ENCODE measurements at places on chromosomes 16 and 17.

GRCh38 chr17:49117587-49118230 is 14.9 kb upstream of the B4GALNT2 start:
- DNase-seq = no peak

DNA sequence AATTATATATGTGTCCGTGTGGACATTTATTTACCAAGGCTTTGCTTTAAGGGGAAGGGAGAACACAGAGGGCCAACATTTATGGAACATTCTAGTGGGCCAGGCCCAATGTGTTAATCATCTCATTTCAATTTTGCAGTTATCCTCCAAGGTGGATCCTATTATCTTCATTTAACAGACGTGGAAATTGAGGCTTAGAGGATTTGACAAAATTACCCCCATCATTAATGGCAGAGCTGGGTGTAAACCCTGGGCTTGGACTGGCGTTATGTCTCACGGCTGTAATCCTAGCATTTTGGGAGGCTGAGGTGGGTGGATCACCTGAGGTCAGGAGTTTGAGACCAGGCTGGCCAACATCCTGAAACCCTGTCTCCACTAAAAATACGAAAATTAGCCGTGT is 26.4 kb downstream of the PITPNC1 start:
- no peak for DNase-seq

DNA sequence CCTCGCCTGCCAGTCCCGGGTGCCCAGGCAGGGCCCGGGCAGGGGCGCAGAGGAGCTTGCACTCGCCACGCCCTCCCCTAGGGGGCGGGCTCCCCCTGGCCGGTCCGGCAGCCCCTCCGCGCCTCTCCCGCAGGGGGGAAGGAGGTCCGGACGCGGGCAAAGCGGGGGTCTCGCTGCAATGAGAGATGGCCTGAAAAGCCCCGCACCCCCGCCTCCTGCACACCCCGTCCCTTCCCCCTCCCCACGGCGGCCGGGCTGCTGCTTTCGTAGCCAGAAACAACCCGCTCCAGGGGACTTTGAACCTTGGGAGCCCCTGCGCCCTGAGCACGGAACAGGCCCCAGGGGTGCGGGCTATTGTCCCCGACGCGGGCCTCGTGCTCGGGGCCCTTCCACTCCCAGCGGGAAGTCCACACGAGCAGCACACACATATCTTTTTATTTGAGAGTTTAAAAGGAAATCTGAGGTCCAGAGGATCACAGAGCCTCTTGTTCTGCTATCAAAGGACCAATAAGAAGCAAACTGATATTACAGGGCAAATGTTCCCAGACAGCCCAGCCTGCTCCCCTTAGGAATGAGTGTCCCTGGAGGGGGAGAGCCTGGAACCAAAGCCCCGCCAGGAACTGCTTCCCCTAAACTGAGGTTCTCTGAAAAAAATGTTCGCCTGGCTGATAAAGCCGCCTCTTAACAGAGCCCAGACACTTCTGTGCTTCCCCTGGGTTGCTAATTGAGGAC is 5.8 kb upstream of the CBX4 start:
- DNase-seq = no peak

GRCh38 chr17:10726196-10726595 is 3.6 kb downstream of the TMEM220 start:
- no peak for DNase-seq

DNA sequence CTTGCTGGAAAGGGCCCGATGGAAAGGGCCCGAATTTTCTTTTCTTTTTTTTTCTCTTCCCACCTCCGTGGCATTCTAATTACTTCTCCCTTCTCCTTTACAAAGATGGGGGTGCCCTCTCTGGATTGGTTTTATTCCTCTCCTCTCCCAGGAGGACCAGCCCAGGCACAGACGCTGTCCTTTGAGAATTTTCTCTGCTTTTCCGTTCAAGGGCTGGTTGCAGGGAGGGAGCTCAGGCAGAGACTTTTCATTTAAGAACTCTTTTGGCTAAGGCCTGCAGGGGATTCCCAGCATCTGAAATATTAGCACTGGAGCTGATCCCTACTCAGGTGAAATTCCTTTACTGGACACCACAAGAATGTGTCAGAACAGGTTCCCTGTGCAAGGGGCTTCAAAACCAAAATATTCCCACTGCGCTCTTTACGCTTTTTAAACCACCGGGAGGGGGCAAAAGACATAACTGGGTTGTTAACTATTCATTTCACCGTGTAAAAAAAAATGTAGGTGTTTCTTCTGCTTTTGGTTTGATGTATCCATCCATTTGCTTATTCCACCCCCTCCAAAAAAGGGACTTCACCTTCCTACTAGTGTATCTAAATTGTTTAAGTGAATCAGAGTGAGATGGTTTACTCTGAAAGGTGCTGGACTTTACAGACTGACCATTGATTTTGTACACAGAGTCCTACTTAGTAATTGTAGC is 1.4 kb downstream of the NFAT5 start:
- no peak for DNase-seq

- no peak for DNase-seq
Observed at GRCh38 chr16:12612598-12613101, 191.0 kb downstream of the CPPED1 start.

- no peak for DNase-seq
Observed at GRCh38 chr16:25109643-25110042, 1.9 kb upstream of the LCMT1 start.
